Ascending aorta (tissue), 2 donors: ENCODE measurements at places on chromosomes 6 and 20.

DNA sequence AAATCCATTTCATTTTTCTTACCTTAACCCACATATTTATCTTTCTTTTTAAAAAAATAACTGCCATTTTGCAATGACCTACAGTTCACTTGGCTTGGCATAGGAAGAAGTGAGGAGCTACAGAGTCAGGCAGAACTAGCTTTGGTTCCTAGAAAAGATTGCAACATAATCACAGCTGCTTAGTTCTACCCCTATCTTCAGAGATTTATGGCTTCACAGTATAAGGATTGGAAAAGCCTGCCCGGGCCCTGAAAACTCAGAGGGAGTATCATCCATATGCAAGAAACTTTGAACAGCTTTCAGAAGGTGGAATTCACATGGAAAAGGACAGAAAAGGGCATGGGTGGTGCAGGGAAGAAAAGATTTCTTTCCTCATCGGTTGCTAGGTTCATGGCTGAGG lies 774.3 kb upstream of the CHD6 start:
- DNase-seq, result no peak

DNA sequence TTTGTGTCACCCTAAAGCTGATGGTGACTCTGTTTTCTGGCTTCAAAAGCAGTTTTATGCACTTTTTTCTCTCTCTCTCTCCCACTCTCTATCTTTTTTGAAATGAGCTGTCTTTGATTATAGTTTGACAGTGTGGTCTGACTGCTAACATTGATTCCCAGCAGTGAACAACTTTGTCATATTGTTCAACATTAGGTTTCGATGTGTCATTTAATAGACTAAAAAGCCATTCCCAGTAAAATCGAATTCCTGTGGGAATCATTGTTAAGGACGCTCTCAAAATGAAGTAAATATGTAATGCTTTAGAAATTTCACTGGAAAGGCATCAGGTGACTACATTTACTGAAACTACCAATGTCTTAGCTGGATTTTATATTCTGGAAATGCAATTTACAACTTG lies 69.9 kb upstream of the FLRT3 start:
- DNase-seq, result no peak

DNA sequence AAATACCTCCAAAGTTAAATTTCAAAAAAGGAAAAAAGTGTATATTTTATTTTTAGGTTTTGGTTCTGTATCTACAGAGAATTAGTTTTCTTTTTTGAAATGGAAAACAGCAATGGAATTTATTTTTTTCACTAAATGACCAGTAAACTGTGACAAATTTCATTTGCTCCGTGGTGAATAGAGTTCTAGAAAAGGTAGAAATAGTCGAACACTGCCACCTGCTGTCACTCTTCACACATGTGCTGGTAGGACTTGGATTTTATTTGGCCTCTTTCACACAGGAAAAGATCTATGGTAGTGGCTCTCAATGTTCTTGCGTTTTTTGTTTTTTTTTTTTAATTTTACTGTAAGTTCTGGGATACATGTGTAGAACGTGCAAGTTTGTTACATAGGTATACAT lies 312.5 kb downstream of the EYA4 start:
- no peak for DNase-seq

DNA sequence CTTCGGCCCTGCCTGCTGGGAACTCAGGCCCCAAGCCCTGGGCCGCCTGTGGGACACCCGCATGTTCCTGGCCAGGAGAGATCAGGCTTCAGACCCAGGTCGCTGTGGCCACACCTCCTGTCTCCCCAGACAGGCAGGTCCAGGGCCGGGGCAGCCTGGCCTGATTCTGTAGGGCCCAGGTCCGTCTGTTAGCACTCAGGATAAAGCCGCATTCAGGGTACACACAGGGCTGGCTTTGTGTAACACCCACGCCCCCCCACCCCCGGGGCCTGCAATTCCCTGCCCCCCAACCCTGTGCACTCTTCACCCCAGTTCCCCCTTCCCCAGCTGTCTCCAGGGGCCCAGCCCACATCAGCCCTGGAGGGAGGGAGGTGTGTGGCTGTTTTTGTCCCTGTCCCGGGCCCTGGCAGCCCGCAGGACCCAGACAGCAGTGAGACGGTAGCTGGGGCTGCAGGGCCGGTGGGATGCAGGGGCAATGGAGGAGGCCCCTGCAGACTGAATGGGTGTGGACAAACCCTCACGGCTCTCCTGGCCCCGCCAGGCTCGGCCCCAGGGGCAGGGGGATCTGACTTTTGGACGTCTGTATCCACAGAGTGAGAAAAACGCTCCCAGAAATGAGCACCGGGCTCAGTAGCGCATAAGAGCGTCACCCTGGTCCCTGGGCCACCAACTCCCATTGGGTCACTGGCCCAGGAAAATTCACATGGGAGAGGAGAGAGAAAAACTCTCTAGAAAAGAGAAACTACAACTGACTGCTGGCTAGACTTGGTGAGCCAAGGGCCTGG lies 42.4 kb upstream of the ZBP1 start:
- peak; percentile 63 for DNase-seq

DNA sequence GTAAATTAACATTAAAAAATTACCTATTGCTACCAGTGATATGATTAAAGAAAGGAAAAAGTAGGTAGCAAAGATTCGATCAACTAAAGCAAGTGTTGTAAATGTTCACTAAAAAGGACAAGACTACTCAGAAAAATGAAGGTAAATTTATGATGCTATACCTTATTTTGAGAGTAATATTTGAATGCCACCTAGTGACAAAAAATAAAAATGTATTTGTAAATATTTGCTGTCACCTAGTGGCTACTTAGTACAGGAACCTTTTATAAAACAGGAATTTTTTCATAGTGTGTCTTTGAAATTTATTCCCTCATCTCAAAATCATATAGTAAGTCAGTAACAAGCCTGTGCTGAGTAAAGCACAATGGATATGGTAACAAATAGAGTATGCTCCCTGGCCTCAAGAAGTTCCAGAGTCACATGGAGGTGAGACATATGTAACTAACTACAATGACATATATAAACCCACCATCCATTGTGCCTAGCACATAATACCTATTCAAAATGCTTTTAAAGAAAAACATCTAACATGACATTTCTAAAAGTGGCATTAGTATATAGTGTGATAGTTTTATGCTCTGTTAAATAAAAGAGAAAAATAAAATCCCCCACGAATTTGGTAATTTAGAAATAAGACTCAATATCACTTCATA lies 193.1 kb upstream of the SIM1 start:
- no peak for DNase-seq

DNA sequence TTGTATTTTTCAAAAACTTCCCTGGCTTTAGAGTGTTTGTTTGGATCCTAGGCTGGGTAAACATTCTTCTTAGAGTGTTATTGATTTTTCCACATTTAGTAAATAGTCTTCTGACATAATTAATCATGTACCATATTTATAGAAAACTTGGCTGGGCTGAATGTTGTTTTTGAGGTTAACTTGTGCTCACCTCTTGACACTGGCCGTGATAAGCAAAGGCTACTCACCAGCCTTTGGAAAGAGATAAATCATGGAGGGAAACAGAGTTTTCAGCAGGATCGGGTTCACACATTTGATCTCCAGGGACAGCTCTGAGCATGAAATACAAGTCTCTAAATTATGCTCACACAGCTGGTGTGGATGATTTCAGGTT lies 6.2 kb upstream of the CD93 start:
- no peak for DNase-seq

DNA sequence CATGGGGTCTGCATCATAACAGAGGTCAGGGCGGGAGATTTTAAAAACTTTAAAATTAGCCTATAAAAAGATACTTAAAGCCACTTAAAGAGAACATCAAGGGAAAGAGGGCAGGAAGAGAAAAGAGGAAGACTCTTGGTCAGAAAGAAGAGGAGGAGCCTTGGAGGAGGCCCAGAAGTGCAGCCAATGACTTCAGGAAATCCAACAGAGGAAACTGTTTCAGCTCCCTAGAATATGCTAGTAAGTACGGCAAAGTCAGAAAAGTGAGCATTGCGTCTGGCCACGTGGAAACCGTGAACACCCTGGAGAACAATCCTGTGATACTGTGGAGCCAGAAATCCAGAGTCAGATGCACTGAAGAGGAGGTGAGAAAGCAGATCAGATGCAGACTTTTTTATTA lies 22.5 kb upstream of the NHSL1 start:
- no peak for DNase-seq

DNA sequence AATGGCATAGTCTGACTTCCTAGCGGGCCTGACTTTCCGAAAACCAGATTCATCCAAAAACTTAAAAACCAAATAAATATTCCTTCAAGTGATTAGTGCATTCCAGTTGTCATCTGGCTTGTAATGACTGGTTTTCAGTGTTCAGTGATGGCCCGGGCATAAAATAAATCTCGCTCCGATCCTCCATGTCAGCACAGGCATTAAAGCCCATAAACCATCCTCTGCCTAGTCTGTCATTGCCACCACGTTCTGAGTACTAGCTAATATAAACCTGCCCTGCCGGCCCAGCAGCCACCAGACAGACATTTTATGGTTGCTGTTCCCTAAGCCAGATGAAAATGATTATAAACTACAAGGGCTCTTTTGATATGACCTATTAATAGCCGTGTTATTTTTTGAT lies 232.3 kb upstream of the GMDS start:
- DNase-seq, result no peak

- DNase-seq, result no peak
Observed at GRCh38 chr20:32455171-32455900, 97.2 kb downstream of the ASXL1 start.

GRCh38 chr6:131875647-131876046 lies 67.8 kb downstream of the ENPP1 start:
- DNase-seq, result no peak

- no peak for DNase-seq
Observed at GRCh38 chr6:137759624-137760023, 107.4 kb upstream of the TNFAIP3 start.

- DNase-seq, result no peak
Observed at GRCh38 chr6:20192625-20193024, 19.6 kb downstream of the MBOAT1 start.

DNA sequence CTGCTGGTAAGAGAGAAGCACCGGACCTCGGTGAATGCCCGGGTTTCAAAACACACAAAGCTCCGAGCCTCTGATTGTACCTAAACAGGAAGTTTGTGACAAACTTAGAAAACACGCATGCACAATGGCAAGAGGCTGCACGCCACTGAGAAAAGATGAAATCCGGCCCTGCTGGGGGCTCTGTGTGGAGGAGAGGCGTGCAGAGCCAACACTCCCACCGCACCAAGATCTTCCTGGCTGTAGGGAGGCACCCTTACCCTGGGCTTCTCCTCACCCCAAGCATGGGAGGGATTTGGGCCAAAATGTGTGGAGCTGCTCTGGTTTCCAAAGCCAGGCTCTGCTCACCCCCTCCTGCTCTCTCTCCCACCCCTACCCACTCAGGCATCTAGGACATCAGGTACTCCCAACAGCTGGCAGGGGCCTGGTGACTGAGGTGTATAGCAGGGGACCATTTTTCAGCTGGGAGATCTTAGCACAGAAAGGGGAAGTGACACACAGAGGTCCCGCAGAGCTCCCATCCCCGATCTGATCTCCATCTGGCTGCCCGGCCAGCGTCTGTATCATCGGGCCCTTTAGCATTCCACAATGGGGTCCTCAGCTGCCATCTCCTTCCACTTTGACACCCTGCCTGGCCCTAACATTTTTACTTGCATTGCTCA lies 84.2 kb downstream of the TRERF1 start:
- no peak for DNase-seq

- DNase-seq, result no peak
Observed at GRCh38 chr6:153976921-153977693, 61.9 kb upstream of the OPRM1 start.
